ENCODE measurements at places on chromosomes 2 and 18. TPM values are rescaled to one million over a fixed set of nuclear protein-coding genes. Genes with fewer than 3 reads are reported as not detected.

CHRNG gene
- total RNA-seq, result not detected

FBXO48 gene
- total RNA-seq, result 0.99 TPM

SOS1 gene
- 36.1 TPM for total RNA-seq

ANKRD62 gene
- total RNA-seq, result not detected

TCF7L1 gene
- total RNA-seq, result 3.5 TPM

OR6B2 gene
- not detected for total RNA-seq

LIPG gene
- 3.2 TPM for total RNA-seq

GPR155 gene
- total RNA-seq, result 1.6 TPM

ZAP70 gene
- not detected for total RNA-seq

SETBP1 gene
- 15.0 TPM for total RNA-seq

PLGLB1 gene
- 1.5 TPM for total RNA-seq

GPR45 gene
- not detected for total RNA-seq

TMEM200C gene
- total RNA-seq, result 0.33 TPM

MYL1 gene
- not detected for total RNA-seq

GNLY gene
- total RNA-seq, result not detected

PSMG2 gene
- 58.0 TPM for total RNA-seq

KIF5C gene
- not detected for total RNA-seq

ANKRD30BL gene
- 0.16 TPM for total RNA-seq

HOXD11 gene
- total RNA-seq, result not detected

SPC25 gene
- total RNA-seq, result not detected

SLC19A3 gene
- total RNA-seq, result 1.6 TPM

CXCR1 gene
- total RNA-seq, result not detected

ST8SIA5 gene
- total RNA-seq, result not detected

IL1F10 gene
- total RNA-seq, result not detected

ZNF396 gene
- total RNA-seq, result 2.0 TPM

GPR75 gene
- total RNA-seq, result 2.4 TPM

RFTN2 gene
- 16.4 TPM for total RNA-seq

TUBB6 gene
- 358 TPM for total RNA-seq

WNT10A gene
- not detected for total RNA-seq

MYL12A gene
- 733 TPM for total RNA-seq
